Left hindlimb (tissue), 1 donor: ENCODE measurements at places on chromosomes 1 and 21.

DNA sequence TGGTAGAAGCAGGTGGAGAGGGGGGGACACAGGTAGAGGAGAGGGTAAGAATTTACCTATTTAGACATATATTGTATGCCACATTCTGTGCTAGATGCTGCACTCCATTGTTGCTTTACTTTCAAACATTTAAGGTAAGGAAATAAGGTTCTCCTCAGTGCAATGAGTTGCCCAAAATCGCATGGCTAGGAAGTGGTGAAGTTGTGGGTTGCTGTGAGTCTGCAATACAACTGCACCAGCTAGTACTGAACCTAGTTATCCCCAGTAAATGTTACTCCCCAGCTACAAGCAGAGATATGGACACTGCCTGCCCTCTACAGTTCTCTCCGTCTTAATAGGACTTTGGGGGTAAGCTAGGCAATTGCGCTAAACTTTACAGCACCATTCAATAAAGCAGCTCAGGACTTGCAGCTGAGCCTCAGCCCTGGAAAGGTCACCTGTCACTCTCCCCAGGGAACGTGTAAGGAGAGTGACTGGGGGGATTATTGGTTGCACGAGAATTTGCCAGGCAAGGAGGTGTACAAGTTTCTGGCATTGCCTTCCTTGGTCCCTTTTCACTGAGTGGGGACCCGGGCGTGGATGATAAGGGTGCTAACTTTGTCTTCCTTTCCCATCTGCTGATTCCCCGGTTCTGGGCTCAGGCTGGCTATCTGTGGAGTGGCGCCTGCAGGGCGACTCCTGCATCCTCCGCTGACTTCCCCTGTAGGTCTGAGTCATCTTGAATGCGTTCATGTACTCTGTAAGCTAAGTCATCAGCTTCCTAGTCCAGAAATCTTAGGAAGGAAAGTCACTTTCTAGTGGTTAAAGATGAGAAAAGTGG, 71.3 kb upstream of the CNTN2 start:
- no peak for DNase-seq

GRCh38 chr1:6658359-6659060, 33.8 kb downstream of the THAP3 start:
- no peak for DNase-seq

DNA sequence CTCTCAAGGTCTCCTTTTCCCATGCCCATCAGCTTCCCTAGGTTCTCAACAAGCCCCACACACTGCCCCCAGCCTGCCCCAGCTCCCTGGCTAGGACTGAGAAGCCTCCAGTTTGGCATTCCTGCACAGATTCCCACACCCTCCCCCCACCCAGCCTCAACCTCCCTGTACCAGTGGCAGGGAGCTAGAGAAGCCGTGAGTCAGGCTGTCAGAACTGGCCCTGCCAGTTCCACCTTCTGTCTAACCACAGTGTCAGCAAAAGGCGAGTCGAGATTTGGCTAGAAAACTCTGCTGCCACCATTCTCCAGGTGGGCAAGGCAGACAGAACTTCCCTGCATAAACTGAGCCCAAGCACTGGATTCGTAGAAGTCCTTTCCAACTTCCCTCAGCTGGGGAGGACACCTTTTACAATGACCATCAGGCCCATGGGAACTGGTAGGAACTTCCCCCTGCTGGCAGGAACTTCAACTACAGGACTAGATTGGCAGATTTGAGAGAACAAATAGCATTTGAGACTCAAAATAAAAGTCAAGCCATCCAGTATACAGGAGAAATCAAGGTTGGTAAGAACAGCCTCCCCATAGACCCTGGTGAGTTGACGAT, 31.0 kb downstream of the TNNT2 start:
- peak; percentile 24 for DNase-seq

DNA sequence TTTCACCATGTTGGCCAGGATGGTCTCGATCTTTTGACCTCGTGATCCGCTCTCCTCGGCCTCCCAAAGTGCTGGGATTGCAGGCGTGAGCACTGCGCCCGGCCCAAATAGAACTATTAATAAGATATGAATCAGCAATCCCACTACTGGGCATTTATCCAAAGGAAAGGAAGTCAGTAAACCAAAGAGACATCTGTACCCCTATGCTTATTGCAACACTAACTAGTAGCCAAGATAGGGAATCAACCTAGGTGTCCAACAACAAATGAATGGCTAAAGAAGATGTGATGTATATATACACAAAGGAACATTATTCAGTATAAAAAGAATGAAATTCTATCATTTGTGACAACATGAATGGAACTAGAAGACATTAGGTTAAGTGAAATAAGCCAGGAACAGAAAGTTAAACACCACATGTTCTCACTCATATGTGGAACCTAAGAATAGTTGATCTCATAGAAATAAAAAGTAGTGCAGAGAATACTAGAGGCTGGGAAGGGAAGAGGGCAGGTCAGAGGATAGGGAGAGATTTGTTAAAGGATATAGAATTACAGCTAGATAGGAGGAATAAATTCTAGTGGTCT, 48.8 kb downstream of the XPR1 start:
- no peak for DNase-seq

- DNase-seq: no peak
Observed at GRCh38 chr21:21162786-21163185, 164.6 kb downstream of the NCAM2 start.

DNA sequence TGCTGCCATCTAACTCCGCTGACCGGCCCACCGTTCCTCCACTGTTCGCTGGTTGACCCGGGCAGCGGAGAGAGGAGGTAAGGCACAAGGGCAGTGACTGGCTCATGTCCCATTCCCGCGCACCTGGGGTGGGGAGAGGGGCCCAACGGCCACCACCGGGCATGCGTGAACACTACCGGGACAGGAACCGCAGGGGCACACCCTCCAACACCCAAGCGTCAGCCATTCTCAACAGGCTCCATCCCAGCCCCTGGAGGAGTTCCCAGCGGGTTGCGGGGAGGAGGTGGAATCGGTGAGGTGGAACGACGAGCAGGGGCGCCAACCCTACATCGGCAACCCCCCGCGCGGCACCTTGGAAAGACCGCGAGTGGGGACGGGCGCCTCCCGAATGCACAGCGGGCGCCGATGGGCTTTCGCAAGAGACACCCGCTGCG, 126.7 kb downstream of the LIPI start:
- no peak for DNase-seq

DNA sequence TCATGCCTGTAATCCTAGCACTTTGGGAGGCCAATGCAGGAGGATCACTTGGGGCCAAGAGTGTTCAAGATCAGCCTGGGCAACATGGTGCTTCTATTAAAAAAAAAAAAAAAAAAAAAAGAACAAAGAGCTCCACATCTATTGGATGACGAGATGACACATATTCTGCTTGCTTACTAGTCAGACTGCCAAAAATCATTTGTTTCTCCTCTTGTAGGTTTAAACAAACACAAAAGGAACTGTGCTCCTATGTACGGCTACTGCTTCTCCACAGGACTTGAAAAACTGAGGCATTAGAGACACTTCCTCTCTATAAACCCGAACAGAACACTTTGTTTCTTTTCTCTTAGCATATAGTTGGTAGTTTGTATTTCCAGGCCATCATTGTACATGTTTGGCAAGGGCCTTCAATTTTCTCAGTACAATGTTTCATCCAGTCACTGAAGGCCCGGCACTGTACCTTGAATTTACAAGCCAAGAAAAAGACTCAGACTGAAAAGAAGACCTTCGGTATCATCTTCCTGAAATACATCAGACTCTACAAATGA, 6.0 kb downstream of the TRIT1 start:
- no peak for DNase-seq

DNA sequence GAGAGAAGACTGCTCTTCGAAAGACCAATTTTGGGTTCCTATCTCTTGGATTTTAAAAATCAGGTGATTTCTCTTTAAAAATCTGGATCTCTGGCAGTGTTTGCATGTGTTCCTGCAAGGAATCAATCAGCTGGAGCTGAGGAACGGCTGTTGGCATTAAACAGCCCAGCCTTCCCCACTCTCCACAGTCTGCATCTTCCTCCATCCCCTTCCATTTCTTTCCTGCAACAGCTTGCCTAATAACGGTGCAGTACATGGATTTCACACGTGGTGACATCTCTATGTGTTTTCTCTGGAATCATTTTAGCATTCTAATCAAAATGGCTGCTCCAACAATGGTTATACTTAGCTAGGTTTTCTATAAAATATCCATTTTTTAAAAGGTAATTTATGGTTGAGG, 20.0 kb downstream of the RIPPLY3 start:
- no peak for DNase-seq
